Tibial artery (tissue), 4 donors: ENCODE measurements at places on chromosomes 2 and 18.

- DNase-seq = no peak
These were observed 100.6 kb upstream of the MSH2 start for GRCh38 chr2:47302308-47302707.

DNA sequence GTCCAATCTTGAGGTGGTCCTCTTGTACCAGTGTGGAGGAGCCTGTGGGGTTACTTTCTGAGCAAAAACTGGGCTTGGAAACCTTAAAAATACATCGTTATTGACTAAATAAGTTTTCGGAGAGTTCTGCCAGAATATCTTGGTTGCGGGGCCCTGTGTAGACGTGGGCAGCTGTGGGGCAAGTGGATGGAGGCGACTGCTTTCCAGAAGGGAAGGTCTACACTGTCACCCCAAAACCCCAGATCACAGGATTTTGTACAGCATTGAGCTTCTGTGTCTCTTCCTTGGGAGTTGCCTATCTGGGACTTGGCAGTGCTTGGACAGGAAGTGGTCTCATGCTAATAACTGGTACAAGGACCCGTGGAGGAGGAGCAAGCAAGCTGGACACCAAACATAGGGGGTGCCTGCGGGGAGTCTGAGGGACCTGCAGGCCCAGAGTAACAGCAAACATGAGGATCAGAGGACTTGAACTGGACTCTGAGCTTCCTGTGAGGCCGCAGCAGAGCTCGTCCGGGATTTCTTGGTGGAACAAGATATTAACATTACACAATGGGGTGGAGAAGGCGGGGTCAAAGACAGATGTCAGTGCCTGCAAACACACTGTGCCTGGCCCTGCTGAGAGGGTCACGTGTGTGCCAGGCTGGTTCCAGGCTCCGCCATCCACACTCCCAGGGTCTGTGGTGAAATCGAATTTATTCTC is 48.0 kb upstream of the CTLA4 start:
- no peak for DNase-seq

DNA sequence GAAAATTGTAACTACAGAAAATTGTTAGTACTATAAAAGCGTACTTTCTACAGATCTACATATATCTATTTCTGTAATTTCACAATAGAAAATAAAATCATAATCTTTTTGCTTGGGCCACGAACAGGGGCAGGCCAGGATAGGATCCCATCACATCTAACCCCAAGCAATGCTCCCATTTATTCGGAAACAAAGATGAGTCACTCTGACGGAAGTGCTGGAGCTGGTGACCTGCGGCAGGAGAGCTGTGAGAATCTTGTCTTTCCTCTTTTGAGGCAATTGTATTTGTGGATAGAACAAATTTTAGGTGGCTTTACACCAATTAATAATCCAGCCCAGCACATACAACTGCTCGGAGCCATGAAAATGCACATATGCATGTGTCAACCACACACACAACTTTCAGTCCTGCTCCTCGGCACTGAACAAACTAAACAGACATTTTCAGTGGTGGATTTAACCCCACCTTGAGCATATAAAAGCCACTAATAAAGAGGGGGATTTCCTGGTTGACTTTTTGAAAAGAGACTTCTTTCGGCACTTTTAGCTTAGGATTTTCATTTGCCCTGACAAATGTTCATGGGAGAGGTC is 22.3 kb upstream of the INSIG2 start:
- no peak for DNase-seq

- DNase-seq = no peak
These were observed 163.6 kb upstream of the VRK2 start for GRCh38 chr2:57882895-57883515.

GRCh38 chr2:68290901-68291300 is 28.8 kb downstream of the CNRIP1 start:
- DNase-seq = no peak

DNA sequence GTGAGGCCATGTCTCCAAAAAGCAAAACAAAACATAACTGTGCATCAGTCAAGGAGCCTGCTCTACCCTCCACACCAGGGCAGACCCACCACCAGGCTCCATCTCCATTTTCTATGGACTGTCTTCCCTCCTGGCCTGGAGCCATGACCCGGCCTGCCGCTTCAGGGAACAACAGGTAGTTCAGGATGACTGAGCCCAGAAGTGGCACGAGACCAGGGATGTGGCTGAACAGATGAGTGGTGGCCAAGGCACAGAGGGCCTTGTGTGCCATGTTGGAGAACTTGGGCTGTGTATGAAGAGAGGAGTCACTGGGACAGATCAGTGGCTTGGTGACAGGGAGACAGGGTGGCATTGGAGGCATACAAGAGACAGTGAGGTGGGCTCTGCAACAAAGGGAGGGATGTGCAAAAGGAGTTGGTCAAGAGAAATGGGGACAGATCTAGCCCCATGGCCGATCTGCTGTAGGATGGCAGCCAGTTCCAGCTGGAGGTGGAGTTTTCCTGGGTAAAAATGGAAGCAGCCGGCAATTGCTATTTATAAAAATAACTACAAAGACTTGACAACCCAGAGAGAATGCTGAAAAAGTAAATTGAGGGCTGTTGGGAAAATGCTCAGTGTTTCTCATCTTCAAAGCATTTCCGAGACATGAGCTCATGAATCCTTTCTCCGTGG is 35.0 kb downstream of the TMEM177 start:
- DNase-seq = no peak

DNA sequence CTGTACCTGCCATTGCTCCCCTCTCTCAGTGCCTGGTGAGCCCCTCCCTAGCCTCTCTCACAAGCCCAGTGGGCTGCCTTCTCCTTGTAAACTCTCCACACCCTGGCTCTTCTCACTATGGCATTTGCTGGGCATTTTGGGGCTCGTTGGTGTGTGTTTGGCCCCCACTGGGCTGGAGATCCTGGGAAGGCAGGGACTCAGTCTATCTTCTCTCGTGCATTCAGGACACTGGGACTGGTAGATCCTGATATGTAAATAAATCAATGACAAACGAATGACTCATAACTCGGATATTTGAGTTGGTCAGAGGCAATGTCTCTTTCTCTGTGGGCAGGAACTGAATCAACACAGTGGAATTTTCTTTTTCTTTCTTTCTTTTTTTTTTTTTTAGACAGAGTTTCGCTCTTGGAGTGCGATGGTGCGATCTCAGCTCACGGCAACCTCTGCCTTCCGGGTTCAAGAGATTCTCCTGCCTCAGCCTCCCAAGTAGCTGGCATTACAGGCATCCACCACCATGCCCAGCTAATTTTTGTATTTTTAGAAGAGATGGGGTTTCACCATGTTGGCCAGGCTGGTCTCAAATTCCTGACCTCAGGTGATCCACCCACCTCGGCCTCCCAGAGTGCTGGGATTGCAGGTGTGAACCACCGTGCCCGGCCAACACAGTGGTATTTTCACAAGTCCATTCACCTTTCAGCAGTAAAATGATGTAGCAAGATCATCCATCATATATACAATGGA is 144.6 kb upstream of the SPRED2 start:
- no peak for DNase-seq

DNA sequence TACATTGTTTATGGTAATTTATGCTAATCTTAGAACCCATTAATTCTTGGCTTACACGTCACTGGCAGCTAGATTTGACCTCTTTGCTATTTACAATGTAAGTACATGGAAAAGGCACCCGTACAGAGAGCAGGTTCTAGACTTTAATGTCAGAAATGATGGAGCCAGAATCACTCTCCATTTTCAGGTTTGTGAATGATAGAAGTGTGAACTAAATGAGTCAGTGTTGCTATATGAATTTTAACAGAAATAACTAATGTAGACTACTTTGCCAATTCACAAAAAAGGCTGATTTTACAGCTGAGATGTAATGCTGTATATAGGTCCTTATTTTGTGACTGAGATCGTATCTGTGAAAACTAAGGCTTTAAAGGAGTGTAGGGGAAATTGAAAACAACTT is 214.6 kb downstream of the LDLRAD4 start:
- DNase-seq = no peak

- DNase-seq = no peak
These were observed 100.9 kb upstream of the CELF4 start for GRCh38 chr18:37666451-37666850.

GRCh38 chr2:156459720-156460119 is 23.5 kb downstream of the GPD2 start:
- no peak for DNase-seq

GRCh38 chr18:49447810-49448745 is 12.4 kb downstream of the DYM start:
- no peak for DNase-seq

DNA sequence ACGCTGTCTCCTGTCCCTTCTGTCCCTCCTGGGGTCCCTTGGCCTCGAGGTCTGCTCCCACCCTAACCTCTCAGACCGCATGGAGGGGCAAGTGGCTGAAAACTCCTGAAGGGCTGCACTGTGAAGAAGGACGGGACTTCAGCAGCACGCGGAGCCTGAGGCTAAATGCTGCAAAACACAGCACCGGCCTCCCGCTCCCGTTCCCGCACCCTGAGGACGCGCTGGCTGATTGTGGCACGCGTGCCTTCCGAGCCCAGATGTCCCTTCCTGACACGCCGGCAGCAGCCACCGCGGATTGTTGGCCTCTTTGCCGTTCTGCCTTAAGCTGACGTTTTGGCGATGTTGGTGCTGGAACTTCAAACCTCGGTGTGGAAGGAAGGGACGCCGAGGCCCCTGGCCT is 125.9 kb upstream of the CTDP1 start:
- no peak for DNase-seq

GRCh38 chr2:188077757-188078156 is 213.9 kb upstream of the GULP1 start:
- no peak for DNase-seq

- DNase-seq = no peak
These were observed 88.9 kb downstream of the R3HDM1 start for GRCh38 chr2:135620198-135620597.

GRCh38 chr2:167692936-167693335 is 554.5 kb downstream of the STK39 start:
- DNase-seq = no peak

- no peak for DNase-seq
These were observed 584 bp downstream of the BOLA3 start for GRCh38 chr2:74146929-74147726.

DNA sequence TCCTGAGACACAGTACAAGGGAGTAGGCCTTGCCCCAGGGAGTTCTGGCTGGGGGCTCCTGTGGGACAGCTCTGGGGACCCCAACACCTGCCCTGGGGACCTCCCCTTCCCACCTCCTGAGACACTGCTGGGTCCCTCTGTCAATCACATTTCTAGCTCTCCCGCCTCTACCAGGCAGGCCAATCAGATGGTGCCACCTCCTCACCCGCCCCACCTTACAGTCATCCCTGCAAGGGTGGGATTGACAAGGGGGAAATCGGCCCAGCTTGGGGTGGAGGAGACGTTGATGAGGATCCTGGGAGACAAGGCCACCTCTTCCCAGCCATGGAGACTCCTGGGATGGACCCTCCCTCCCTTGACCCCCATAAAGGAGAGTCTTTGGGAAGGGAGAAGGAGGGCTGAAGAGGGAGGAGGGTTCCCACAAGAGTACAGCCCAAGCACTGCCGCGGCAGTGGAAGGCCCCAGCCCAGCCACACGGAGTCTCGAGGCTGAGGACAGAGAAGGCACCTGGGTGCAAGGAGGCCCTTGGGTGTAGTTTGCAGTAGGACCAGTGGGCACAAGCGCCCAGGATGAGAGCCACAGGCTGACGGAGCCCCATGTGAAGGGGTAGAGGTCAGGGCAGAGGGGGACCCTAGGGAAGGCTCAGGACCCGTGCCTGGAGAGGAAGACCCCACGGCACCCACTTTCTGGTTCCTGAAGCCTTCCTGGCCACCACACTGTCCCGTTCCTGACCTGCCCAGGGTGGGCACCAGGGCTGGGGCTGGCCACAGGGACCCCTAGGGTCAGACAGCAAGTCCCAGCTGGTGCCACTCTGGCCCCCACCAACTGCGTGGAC is 109.9 kb upstream of the OTOS start:
- DNase-seq = no peak

GRCh38 chr2:222470802-222471468 is 46.6 kb downstream of the SGPP2 start:
- no peak for DNase-seq

DNA sequence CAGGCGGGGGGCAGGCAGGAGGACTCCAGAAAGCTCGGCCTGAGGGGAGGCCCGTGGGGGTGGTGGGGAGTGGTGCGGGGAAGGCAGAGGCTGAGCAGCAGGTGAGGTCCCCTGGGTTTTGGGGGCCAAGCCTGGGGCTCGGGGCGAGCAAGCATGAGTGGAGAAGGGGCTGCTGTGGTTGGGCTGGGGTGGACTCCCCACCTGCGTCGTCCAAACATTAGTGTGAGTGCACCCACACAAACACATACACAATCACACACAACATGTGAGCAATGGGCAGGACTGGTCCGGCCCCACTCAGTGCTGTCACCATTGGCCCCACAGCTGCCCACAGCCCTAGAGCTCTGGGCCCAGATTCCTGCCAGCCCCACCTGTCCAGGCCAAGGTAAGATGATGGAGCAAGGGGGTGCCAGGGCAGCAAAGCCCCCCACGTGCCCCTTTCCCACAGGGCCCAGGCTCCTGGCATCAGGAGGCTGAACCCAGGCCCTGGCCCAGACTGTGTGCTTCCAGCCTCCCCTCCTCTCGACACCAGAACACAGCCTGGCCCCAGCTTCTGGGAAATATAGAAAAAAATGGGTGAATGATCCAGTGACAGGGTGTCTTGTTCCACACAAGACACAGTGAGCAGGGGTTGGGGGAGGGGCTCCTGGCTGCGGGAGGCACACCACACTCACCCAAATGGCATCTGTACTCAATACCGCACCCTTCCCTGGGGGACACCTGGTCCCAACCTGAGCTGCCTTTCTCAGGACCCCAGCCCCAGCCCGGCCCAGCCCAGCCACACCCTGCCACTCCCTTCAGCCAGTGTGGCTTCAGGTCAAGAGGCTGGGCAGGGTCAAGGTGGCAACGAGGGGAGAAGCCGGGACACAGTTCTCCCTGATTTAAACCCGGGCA is 463 bp upstream of the ALPP start:
- peak; percentile 48 for DNase-seq

DNA sequence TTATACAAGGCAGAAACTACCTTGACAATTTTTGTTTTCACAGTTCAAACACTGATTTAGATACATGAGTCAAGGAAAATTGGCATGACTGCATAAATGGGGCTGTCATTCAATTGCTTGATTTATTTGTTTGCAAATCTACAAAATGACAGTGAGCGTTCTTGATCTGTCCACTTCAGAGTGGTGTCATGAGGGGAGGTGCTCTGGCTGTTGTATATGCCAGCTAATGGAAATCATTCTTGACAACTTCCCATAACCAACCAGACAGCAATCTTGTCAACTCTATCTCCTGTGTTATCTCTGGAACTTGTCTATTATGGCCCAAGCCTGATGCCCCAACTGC is 120.6 kb upstream of the UGP2 start:
- DNase-seq = no peak

- DNase-seq = no peak
These were observed 6.1 kb downstream of the TGIF1 start for GRCh38 chr18:3455907-3456685.

- DNase-seq = no peak
These were observed 299.7 kb downstream of the PRKCE start for GRCh38 chr2:45951025-45951727.

GRCh38 chr2:226860087-226860486 is 24.2 kb downstream of the RHBDD1 start:
- DNase-seq = no peak

GRCh38 chr2:2456721-2457120 is 125.6 kb upstream of the MYT1L start:
- no peak for DNase-seq
